ENCODE measurements at places on chromosomes 7 and 10. TPM values are rescaled to one million over a fixed set of nuclear protein-coding genes. Genes with fewer than 3 reads are reported as not detected.

Gene HTR5A
- not detected for total RNA-seq

- no peak for DNase-seq
These were observed 58.4 kb downstream of the TMEM209 start for GRCh38 chr7:130146693-130147405.

DNA sequence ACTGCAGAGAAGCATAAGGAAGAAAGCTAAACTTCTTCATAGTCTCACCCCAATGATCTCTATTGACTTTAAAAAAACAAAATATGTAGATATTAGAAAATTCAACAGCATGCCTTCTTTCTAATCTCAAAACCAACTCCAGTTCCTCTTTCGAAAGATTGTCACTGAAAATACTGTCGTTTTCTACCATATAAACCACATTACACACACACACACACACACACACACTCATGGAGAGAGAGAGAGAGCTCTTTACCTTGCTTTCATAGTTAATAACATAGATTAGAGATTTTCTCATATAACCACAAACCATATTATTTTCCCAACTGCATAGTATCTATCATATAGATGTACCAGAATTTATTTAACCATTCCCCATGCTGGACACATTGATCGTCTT is 296.2 kb upstream of the MGMT start:
- no peak for DNase-seq

GRCh38 chr10:75229971-75230370 is 5.8 kb downstream of the COMTD1 start:
- no peak for DNase-seq

DNA sequence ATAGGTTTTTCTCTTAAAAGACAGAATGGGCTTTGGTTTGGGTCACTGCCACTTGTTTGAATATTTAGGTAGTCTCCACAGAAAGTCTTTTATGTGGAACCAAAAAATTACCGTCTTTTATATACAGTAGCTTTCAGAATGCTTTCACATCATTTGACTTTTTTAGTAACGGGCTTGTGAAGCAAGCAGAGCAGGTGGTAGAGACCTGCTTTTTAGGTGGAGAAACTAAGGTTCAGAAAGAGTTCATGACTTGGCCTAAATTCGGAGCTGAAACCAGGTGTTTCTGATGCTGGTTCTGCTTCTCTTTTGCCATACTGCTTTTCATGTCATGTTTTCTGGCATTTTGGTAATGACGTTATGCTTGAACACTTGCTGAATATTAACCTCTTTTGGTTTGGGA is 36.3 kb downstream of the GARS1 start:
- DNase-seq: no peak

- DNase-seq: no peak
These were observed 397.9 kb downstream of the TNS3 start for GRCh38 chr7:47183862-47184590.

DNA sequence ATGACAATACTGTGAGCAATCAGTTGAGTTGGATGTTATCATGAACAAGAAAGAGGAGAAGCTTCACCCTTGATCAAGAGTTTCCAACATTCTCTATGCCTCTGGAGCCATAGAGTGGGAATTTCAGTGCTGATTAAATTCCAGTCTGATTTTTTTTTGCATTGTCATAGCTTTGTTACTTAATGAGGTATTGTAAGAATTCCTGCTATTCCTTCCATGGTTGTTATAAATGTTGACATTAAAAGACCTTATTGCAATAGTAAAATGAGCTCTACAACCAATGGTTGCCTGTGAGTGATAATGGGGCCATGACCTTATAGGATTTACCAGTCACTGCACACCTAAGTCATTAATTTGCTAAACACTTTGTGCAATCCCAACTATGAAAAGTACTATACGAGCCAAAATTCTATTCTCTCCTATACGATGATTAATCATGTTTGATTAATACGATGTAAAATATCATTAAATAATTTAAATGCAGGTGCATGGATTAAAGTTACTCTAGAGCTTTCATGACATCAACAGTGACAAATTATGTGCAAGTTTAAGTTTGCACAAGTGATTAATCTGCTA is 353.2 kb upstream of the KLF6 start:
- no peak for DNase-seq
